Common myeloid progenitor, CD34-positive (primary cell): ENCODE measurements at places on chromosomes 16 and 17.

- peak; percentile 81 for DNase-seq
Observed at GRCh38 chr17:59964482-59965328, at the start of gene RNFT1. TSS of gene RNFT1 (minus strand) at chr17:59964740. CDS start at chr17:59964663, 77 bp downstream.

- no peak for DNase-seq
Observed at GRCh38 chr16:55658898-55659420, 3.2 kb downstream of the SLC6A2 start.

DNA sequence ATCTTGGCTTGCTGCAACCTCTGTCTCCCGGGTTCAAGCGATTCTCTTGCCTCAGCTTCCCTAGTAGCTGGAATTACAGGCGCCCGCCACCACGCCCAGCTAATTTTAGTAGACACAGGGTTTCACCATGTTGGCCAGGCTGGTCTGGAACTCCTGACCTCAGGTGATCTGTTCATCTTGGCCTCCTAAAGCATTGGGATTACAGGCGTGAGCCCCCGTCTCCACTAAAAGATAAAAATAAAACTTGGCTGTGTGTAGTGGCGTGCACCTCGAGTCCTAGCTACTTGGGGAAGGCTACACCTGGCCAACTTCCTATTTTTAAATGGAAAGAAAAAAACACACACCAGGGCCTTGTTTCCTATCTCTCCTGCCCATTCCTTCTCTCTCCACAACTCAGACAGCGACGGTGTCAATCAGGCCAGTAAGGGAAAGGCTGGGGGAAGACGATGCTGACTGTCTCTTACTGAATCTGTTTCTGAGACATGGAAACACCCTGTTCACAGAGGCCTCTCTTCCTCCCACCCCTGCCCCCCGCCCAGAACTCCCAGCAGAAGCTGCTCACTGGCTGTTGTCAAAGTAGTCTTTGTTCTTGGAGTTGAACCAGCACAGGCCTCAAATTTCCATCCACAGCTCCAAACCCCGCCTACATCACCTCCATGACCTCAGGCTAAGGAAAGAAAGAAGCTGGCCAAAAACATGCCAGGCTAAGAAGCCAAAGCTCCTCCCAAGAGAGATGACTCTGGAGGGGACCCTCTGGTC, 96.6 kb downstream of the NXN start:
- no peak for DNase-seq

- DNase-seq, result peak; percentile 92
Observed at GRCh38 chr16:15642557-15643047, 352 bp downstream of the MARF1 start.

DNA sequence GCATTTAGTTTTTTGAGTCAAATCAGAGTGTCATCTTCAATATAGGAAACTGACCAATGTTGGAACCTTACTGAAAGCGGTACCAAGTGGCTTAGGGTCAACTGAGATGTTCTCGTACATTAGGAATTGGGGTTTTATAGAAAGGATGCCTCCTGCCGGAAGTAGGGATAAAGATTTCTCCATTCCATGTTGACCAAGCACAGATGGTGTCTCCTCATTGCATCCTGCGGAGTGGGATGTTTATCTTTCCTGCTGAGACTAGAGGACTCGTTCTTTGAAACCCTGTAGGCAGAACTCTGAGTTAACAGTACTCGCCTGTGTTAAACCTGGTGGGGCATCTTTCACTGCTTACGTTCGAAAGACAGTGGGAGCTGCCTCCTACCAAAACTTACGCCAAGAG, 1.4 kb downstream of the SHISA6 start:
- DNase-seq, result no peak

GRCh38 chr16:58196898-58197313, 1.0 kb downstream of the CSNK2A2 start:
- DNase-seq, result no peak

DNA sequence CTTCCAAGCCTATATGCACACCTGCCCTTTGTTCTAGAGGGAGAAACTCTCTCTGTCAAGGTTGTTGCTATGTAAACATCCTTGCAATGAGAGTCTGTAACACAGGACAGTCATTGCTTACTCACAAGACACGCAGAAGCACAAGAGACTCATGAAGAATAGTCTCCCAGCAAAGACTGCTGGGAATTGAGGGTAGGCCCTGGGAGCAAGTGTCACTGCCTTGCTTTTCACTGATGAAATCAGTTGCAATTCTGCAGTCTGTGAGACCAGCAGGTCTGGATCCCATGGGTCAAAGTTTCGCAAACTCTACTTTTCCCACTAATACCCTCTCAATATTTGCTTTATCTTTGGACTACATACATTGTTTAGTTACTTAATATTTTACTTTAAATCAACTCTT, 177.4 kb downstream of the FTO start:
- DNase-seq, result no peak

GRCh38 chr17:40551091-40551878, 14.0 kb downstream of the CCR7 start:
- no peak for DNase-seq

GRCh38 chr16:72228014-72228413, 56.1 kb upstream of the PMFBP1 start:
- DNase-seq, result no peak

DNA sequence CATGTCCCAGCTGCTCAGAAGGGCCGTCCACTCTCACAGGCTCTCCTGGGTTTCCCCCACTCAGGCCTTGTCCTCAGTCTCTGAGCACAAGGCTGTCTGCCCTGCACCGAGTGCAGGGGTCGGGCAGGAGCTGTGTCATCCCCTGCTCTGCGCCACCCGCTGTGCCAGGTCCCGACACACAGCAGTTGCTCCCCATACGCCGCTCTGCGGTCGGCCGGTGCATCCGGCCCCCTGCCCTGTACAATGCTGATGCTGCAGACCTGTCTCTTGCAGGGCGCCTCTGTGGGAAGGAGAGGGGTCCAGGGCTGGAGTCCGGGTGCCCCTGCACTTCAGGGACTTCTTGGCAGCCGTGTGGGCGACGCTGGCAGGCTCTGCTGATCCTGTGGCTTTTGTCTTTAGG, 6.1 kb downstream of the TSC2 start:
- DNase-seq, result no peak

- DNase-seq, result peak; percentile 95
Observed at GRCh38 chr16:27400751-27401620, 988 bp upstream of the IL21R start.

DNA sequence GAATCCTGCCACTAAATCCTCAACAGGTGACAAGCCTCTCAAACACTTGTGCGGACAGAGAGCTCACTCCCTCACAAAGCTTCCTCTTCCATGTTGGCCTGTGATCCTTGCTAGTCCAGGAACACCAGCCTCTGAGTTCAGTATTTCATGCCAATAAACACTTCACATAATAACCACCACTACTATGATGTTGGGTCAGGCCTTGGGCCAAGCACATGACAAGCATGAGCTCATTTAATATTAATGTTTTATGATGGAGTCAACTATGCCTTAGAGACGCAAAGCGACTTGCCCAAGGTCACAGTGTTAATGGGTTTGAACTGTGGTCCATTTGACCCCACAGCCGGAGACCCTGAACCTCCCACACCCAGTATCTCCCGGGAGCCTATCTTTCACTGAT, 129.1 kb downstream of the GAS7 start:
- DNase-seq, result no peak

DNA sequence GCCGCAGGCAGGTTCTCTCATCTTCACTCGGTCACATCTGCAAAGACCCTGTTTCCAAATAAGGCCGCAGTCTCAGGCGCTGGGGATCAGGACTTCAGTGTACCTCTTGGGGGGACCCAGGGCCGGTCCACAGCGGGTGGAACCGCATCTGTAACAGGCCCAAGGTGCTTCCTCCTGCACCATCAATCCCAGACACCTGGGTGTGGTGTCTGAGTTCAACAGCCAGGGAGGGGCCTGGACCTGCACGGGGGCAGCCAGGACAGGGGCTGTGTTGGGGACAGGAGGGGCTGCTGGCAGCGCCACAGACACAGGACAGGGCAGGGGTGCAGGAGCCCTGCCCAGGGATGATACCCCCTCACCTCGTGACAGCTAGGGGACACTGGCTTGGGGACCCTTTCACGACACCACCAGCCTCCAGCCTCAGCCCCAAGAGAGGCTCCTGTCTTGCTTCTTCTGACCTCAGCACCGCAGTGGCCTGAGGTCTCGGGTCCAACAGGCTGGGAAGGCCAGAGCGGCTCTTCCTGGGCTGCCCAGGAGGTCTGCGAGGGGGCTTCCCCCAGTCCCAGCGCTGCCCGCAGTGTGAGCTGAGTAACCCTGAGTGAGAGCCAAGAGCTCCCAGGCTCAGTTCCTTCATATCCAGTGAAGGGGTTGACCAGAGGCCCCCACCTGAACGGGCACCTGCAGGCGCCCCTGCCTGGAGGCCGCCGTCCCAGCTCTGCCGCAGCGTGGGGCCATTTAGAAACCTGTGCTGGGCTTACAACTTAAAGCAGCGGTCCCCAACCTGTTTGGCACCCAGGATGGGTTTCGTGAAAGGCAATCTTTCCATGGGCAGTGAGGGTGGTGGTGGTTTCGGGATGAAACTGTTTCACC, 30.7 kb upstream of the BAHCC1 start:
- DNase-seq, result no peak

DNA sequence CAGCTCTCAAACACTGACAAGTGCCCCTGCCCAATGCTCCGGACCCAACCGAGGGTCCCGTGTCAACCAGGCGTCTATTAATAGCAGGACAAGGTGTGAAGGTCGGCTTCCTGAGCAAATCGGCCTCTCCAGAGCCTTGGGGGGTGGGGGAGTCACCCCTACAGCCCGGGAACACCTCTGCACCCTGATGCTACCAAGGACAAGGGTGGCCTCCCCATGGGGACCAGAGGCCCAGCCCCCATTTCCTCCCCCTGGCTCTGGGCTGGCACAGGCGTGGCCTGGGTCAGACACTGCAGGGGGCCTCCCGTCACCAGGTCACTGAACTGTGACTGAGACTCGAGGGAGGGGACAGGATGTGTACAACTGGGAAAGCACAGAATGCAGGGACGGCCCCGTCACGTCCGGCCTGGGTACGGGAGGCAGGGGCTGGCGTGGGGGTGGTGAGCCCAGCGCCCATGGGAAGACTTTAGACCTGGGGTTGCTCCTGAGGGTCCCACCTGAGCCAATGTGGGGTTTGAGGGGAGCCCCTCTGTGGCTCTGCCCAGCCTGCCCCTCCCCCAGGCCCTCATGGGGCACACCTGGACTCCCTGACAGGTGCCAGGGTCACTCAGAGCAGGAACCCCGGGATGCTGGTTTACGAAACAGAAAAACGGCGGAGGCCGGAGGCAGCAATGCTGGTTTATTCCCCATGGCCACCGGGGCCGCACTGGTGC, 579 bp upstream of the CYBA start:
- DNase-seq, result peak; percentile 55

GRCh38 chr16:84654238-84654637, 5.9 kb downstream of the KLHL36 start:
- no peak for DNase-seq

- no peak for DNase-seq
Observed at GRCh38 chr16:88809676-88810165, 2.0 kb downstream of the APRT start.

GRCh38 chr17:49000943-49001342, 3.8 kb downstream of the IGF2BP1 start:
- DNase-seq, result peak; percentile 47

GRCh38 chr17:28949185-28950016, 1.9 kb downstream of the PHF12 start:
- DNase-seq, result peak; percentile 54

- peak; percentile 68 for DNase-seq
Observed at GRCh38 chr17:58303971-58304749, 23.4 kb upstream of the MPO start.

DNA sequence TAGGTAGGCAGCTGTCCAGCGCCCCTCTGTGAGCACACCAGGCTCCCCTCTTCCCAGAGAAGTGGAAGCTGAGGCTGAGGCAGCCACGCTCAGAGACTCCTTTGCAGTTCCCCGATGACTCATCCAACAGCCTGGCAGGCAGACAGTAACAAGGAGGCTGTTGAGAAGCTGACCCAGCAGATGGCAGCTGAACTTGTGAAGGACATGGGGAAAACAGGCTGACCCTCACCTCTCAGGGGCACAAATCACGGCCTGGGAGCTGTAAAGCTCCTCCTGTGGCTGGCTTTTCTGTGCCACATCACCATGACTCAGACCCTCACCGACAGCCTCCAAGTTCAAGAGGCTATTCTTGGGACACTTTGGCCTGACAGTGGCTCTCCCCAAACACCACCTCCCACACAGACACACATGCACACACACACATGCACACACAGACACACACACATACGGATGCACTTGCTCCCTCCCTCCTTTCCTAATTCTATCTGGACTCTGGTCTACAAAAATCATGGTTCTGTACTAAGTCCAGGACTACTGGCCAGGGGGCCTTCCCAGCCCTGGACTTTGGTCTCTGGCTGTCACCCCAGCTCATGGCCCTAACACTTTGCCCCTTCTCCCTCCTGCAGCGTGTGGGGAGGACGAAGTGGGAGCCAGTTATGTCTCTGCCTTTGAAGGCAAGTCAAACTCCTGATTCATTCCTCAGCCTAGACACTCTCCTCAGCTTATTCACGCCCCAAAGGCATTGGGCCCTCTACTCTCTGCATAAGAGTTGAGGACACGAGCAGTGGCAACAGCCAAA, 23.2 kb downstream of the MAP3K14 start:
- no peak for DNase-seq

- DNase-seq, result no peak
Observed at GRCh38 chr16:4561596-4561995, 5.5 kb downstream of the C16orf96 start.

DNA sequence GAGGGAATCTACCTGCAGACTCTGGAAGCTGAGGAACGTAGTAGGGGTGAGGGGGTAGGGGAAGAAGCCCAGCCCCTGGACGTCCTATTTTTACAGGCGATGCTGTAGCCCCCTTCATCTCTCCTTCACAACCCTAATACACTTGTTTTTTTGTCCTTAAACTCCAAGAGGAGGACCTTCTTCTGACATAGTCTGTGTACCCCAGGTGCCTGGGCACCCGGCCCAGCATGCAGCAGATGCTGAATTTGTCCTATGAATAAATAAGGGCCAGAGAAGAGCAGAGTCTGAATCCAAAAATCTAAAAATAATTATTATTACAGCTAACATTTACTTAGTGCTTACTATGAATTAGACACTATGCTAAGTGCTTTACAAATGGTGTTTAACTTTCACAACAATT, 5.1 kb downstream of the KIF18B start:
- DNase-seq, result no peak
